ENCODE measurements at places on chromosomes 16 and 17.
A peak's percentile ranks its signal among the peaks of the same experiment; 100 is the strongest.

- DNase-seq = no peak
Observed at GRCh38 chr17:56867948-56868376, 34.0 kb downstream of the DGKE start.

GRCh38 chr17:18102640-18103039, 5.9 kb upstream of the MYO15A start:
- no peak for DNase-seq

- peak; percentile 80 for DNase-seq
Observed at GRCh38 chr17:35022536-35023063, 40.9 kb downstream of the RFFL start.

- DNase-seq = no peak
Observed at GRCh38 chr16:14309001-14309886, 238.1 kb downstream of the MRTFB start.

GRCh38 chr17:57158795-57159194, 73.7 kb downstream of the AKAP1 start:
- no peak for DNase-seq

- no peak for DNase-seq
Observed at GRCh38 chr17:57750109-57750871, 5.2 kb upstream of the CCDC182 start.

GRCh38 chr16:77869997-77870813, 81.8 kb downstream of the VAT1L start:
- DNase-seq = no peak

- DNase-seq = no peak
Observed at GRCh38 chr17:55440391-55440790, 18.8 kb upstream of the MMD start.

GRCh38 chr17:18224387-18225120, 881 bp upstream of the LLGL1 start:
- DNase-seq = no peak

DNA sequence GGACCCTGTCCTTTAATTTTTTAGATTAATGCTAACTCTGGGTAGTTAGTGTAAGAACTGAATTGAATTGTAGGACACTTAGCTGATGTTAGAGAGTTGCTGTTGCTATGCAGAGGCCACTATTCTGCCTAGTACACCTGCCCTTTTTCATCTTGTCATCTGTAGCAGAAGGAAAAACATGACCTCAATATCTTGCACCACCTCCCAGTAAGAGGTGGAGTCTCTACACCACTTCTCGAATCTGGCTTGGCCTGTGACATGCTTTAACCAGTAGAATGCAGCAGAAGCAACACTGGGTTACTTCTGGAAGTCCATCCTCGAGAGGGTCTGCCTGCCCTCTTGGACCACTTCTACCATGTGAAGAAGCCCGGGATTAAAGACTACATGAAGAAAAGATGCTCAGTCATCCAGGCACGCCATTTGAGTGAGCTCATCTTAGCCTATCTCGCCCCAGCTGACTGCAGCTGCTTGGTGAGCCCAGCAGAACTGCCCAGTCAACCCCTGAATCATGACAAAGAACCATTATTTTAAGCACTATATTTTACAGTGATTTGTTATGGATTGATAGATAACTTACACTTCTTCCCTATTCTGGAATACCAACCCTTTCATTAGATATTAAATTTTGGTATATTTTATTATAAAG, 153.5 kb downstream of the MYO1D start:
- no peak for DNase-seq

GRCh38 chr17:42133461-42134041, 10.9 kb downstream of the HSPB9 start:
- DNase-seq = peak; percentile 16

DNA sequence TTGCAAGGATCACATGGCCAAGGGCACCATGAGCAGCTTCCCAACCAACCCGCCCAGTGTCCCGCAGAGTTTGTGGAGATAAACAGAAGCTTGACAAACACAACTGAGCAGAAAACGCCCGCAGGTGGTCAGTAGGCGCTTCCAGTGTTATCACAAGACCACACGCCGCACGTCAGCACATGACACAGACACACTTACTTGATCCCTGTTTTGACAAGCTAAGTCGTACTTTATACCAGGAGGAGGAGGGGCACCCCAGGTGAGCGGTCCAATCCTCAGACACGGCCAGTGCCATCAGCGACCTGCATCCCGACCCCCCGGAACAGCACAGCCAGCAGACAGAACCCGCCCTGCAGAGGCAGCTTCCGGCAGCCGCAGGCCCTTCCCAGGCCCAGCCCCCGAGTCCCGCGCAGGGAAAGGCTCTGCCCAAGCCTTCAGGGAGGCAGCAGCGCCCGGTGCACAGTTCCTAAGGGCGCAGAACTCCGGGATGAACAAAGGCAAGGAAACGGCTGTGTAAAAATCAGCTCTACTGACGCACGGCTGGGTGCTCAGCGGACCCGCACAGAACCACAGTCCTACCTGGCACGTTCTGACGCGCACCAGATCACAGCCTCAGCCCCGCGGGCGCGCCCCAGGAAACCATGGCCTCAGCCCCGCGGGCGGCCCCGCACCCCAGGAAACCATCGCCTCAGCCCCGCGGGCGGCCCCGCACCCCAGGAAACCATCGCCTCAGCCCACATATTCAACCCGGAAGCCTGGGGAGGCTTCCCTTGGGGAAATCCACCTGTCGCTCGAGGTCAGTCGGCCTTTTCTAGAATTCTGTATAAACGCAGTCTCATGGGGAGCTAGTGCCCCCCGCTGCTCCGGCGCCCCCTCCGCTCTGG, 27.8 kb downstream of the AXIN1 start:
- DNase-seq = peak; percentile 81

GRCh38 chr17:40722241-40722640, 18.7 kb upstream of the KRT24 start:
- DNase-seq = no peak

- peak; percentile 11 for DNase-seq
Observed at GRCh38 chr17:42928714-42929496, 28.3 kb downstream of the G6PC1 start.

GRCh38 chr17:19642373-19642893, 6.1 kb upstream of the ALDH3A2 start:
- no peak for DNase-seq

DNA sequence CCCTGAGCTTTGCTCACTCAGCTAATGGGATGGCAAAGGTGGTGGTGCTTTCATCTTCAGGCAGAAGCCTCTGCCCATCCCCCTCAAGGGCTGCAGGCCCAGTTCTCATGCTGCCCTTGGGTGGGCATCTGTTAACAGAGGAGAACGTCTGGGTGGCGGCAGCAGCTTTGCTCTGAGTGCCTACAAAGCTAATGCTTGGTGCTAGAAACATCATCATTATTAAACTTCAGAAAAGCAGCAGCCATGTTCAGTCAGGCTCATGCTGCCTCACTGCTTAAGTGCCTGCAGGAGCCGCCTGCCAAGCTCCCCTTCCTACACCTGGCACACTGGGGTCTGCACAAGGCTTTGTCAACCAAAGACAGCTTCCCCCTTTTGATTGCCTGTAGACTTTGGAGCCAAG, 5.7 kb upstream of the MAPK8IP3 start:
- DNase-seq = no peak

DNA sequence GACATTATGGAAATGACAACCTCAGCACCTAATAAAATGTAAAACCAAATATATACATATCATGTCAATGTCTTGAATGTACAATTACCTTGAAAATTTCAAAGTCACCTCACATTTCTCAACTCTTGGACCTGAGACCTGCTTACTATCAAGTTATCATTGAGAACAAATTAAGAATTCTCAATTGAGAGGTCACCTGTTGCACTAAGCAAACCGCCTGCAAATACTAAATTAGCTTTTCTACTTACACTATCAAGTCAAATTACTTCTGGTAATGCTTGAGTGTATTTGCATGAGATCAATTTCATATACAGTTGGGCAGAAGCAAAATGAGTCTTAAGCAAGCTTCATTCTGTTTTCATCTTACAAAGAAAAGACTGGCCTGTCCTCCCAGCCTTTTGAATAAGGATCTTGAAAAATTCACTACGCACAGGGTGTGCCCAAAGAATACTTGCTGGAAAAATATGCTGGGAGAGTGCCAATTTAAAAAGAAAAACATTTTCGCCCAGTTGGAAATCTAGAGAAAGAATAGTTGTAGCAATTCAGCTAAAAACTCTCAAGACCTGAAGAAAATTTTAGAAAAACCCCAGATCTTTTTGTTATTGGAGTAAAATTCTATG, 35.7 kb downstream of the KANSL1 start:
- DNase-seq = no peak

- DNase-seq = no peak
Observed at GRCh38 chr16:492211-492875, 35.2 kb upstream of the CAPN15 start.

DNA sequence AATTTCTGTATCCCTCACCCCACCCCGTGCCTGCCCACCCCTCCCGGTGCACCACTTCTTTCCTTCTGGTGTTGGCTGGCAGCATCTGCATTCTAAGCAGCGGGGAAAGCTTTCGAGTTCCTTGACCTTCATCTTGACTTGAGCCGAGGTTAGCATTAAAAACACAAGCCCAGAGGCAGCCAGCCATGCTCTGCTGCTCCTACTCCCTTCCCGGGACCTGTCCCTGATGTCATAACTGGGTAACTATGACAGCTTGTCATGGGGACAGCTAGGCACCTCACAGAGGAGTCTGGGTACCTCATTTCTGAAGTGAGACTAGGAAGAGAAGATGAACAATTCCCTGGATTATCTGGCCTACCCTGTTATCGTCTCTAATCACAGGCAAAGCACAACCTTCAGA, at the start of gene CFAP97D1:
CFAP97D1 (plus strand) TSS at position 301 of the 400 bp plus-strand sequence; CDS start at position 329, 28 bp downstream.
- no peak for DNase-seq

DNA sequence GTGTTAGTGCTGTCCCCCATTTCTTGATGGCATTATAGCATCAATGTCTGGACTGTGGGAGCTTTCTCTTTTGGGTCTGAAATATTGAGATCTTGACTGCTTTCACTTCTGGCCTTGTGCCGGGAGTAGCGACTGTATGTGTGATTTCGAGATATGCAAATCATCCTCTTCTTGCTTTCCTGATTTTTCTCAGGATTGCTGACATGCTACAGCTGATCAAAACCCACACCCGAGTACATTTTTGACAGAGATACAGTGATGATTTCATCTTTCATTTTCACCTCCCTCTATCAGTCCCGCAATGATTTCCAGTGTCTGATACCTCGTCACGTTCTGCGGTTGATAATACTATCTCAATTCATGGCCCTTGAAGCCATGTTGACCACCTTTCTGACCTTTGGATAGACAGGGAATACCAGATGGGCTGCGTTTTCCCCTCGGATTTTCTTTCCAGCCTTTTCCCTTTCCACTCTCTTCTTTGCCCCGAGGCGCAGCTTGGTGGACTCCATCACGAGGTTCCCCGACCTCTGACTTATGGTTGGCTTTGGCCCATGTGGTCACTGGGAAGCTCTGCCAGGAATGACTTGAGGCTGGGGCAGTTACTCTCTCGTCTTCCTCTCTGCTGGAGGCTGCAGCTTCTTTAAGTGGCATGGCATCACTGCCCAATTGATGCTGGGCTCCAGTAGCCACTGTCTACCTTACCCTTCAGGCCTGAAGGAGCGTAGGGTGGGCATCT, 184.4 kb downstream of the SNX29 start:
- DNase-seq = no peak

GRCh38 chr17:35821308-35821707, 12.0 kb downstream of the TAF15 start:
- DNase-seq = no peak

- no peak for DNase-seq
Observed at GRCh38 chr17:79606487-79607281, 4.2 kb downstream of the RBFOX3 start.

DNA sequence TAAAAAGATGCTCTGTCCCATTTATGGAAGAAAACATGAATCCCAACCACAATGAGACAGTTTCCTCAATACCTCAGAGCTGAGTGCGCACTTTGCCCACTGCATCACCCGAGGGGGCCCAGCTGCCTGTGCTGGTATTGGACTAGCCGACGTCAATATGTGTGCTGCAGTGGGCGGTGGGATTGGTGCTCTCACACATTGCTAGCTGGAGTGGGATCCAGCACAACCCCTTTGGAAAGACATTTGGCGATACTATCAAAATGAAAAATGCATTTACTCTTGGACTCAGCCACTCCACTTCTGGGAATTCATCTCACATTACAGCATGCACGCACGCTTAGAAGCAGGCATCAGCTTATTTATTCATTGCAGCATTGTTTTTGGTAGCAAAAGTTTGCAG, 289.2 kb upstream of the FOXF1 start:
- DNase-seq = no peak

GRCh38 chr17:59387351-59388068, 56.1 kb downstream of the YPEL2 start:
- no peak for DNase-seq

DNA sequence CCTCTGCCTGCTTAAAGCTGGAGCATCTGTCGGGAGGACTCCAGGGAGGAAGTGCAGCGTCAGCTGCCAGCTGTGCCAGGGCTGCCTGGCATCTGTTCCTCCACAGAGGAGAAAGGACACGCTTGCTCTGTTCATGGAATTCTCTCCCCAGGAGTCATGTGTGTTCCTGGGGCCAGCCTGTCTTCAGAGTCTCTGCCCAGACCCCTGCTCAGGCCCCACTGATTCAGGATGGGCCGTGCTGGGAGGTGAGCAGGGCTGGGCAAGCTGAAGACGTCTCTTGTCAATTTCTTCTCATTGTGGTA, 24.2 kb downstream of the CRISPLD2 start:
- no peak for DNase-seq

GRCh38 chr17:18179804-18180203, 3.8 kb upstream of the ALKBH5 start:
- no peak for DNase-seq

DNA sequence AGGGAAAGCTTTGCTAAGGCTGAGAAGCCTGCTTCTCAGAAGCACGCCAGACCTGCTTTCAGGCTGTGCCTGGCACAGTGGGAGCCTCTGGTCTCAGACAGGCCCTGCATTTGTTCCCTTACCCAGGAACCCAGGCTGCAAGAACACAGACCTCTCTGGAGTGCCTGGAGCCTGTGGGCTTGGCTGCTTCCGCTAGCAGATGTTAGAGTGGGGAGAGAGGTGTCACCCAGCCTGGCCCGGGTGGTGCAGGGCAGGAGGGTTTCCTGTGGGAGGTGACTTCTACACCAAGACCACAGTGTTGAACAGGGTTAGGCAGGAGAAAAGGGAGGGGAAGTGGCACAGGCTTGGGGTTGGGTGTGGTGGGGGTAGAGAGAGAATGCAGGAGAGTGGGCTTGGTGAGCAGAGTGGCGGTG, 35.8 kb upstream of the ADGRG1 start:
- DNase-seq = peak; percentile 80

- DNase-seq = no peak
Observed at GRCh38 chr16:69618721-69619120, 53.0 kb downstream of the NFAT5 start.

DNA sequence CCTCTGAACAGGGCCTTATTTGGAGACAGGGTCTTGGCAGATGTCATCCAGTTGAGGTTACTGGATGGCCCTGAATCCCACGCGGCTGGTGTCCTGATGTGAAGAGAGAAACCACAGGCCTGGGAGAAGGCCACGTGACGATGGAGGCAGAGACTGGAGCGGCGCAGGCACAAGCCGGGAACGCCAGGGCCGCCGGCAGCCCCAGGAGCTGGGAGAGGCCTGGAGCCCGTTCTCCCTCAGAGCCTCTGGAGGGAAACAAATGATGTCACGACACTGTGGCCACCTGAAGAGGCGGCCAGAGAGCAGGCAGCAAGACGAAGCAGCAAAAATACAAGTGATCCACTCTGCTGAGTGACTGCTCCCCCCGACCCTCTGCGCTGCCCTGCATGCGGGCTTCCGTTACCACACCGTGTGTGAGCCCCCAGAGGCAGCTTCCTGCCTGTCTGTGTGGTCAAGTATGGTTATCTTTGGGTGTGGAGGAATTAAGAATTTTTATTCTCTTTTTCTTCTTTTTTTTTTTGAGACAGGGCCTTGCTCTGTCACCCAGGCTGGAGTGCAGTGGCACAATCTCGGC, 11.6 kb downstream of the CD7 start:
- no peak for DNase-seq

- no peak for DNase-seq
Observed at GRCh38 chr16:1032607-1033006, 39.9 kb upstream of the SSTR5 start.

Data from CD4-positive, alpha-beta T cell treated with Interleukin-4 for 1 hour (primary cell).